ENCODE measurements at places on chromosomes 6 and 20. TPM values are rescaled to one million over a fixed set of nuclear protein-coding genes. Genes with fewer than 3 reads are reported as not detected.

Gene C20orf141
- total RNA-seq, result not detected

Gene GFOD1
- 11.7 TPM for total RNA-seq

Gene FBXO30
- 14.9 TPM for total RNA-seq

Gene MYB
- total RNA-seq, result 0.33 TPM

Gene HRH3
- not detected for total RNA-seq

Gene EBF4
- 0.89 TPM for total RNA-seq

Gene SNAP91
- total RNA-seq, result not detected

Gene TSHZ2
- total RNA-seq, result 3.1 TPM

Gene GPX5
- total RNA-seq, result not detected

Gene EEF1A2
- 3.5 TPM for total RNA-seq

Gene HLA-B
- total RNA-seq, result 693 TPM

Gene COL21A1
- 23.1 TPM for total RNA-seq

Gene WFDC13
- total RNA-seq, result not detected

Gene CLDN20
- total RNA-seq, result not detected

Gene PPP1R16B
- 0.13 TPM for total RNA-seq

Gene METTL24
- 0.52 TPM for total RNA-seq

Gene FAM217A
- total RNA-seq, result not detected

Gene TSBP1
- not detected for total RNA-seq

Gene CLIC5
- total RNA-seq, result under 0.01 TPM

Gene SLC18B1
- total RNA-seq, result 3.4 TPM

Gene ADTRP
- total RNA-seq, result 9.0 TPM

Gene LY6G5C
- 0.85 TPM for total RNA-seq
